Activated naive CD4-positive, alpha-beta T cell treated with anti-CD3 and anti-CD28 coated beads for 36 hours (primary cell): ENCODE measurements at places on chromosomes 4 and X. TPM values are rescaled to one million over a fixed set of nuclear protein-coding genes. Genes with fewer than 3 reads are reported as not detected.

- no peak for DNase-seq
These were observed 823.8 kb downstream of the CCSER1 start for GRCh38 chr4:90951037-90951436.

- no peak for DNase-seq
These were observed 43.9 kb upstream of the SLC25A4 start for GRCh38 chr4:185099024-185099682.

DNA sequence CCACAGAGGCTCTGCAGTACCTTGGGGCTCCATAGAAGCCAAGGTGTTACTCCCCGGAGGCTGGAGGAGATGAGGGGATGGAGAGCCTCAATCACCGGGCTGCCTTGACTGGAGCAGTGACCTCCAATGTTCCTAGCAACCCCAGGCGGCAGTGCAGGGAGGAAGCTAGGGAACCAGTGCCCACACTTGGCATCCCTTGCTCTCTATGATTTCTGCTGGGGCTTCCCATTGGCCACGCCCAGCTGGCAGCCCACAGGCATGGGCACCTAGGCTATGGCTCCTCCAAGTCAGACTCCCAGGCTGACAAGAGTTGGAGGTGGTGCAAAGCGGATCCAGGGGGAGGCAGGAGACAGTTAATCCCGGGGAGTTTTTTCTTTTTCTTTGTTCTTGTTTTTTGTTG is 229.7 kb downstream of the EVC2 start:
- DNase-seq: no peak

GRCh38 chrX:28379103-28379502 is 208.1 kb upstream of the IL1RAPL1 start:
- DNase-seq: no peak

DNA sequence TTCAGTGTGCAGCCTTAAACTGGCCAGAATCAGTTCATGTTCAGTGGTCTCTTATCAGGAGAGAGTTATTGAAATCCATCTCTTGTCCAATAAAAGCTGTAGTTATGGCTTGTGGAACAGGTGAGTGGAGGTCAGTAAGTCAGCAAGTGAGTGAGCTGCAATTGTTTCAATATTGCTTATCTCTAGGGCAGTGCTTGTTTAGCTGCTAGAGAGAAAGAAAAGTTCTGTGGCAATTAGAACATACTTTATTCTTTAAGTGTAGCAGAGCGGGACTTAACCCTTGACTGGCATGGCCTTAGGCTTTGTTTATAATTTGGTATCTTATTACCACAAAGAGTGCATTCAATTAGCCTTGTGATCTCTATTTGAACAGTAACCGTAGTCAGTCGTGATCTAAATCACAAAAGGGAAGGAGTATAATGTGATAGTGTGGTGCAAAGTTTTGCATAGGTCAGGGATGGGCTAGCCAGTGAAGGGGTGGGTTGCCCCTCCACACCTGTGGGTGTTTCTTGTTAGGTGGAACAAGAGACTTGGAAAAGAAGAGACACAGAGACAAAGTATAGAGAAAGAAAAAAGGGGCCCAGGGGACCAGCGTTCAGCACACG is 6.9 kb upstream of the ETDC start:
- no peak for DNase-seq

GRCh38 chrX:72395237-72395636 is 89.5 kb upstream of the CITED1 start:
- no peak for DNase-seq

Gene CLGN
- total RNA-seq: not detected
